ENCODE measurements at places on chromosomes 7 and 10.

- DNase-seq, result peak; percentile 34
Observed at GRCh38 chr7:74233655-74234285, 20.4 kb downstream of the RFC2 start.

- DNase-seq, result no peak
Observed at GRCh38 chr7:73482746-73483145, 39.3 kb downstream of the BAZ1B start.

DNA sequence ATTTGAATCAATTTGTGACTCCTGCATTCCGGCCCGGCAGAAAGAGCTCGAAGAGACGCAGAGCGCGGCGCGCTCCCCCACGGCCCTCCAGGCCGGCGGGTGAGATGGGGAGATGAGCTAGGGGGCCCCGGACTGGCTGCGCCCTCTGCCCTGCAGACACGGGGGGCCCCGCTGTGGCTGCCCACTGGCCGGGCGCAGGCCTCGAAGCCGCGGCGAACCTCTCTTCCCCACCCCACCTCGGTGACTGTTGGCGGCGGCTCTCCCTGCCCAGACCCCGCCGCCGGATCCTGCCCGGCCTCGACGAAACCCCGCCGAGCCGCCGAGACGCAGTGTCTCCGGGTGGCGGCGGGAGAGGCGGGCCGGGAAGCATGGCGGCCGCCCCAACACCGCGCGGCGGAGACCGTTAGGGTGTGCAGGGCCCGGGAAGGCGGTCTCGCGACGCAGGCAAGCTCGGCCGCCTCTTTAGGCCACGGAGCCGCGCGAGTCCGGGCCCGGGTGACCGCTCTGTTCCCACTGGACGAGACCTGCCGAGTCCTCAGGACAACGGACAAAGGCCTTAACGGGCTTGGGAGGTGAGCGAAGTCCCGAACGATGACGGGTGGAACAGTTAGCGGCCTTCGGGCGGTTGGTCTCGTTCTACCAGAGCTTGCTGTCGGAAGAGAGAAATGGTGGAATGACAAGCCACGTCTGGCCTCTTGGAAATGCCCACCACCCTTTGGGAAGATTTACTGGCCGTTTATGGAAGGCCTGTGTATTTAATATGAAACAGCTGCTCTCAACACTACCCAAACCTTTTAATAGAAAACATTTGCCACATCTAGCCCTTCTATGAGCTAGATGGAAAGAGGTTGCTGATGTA lies 24.3 kb downstream of the NUP42 start:
- no peak for DNase-seq

DNA sequence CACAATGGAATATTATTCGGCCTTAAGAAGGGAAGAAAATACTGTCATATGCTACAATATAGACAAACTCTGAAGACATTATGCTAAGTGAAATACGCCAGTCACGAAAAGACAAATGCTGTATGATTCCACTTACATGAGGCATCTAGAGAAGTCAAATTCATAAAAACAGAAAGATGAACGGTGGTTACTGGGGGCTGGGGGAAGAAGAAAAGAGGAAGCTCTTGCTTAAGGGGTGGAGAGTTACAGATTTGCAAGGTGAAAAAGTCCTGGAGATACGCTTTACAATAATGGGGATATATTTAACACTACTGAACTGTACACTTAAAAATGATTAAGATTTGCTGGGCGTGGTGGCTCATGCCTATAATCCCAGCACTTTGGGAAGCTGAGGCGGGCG lies 49.0 kb downstream of the PSMC2 start:
- peak; percentile 48 for DNase-seq

- DNase-seq, result no peak
Observed at GRCh38 chr10:119536508-119537025, 6.0 kb downstream of the RGS10 start.

DNA sequence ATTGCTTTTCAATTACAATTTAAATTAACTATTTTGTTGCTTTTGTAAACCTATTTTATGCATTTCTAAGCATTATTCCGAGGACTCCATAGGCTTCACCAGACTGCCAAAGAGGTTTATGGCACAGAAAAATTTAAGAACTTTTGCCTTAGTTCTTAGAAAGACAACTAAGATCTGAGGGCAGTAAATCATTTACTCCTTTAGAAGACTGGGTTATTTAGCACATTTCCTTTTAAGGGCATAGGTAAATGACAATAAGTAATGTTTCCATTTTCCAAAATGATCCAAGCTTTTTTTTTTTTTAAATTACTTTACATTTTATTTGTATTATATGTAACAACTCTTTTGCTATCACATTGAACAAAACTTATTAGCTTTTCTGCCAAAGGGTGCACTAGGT lies 15.0 kb upstream of the STEAP4 start:
- DNase-seq, result no peak

DNA sequence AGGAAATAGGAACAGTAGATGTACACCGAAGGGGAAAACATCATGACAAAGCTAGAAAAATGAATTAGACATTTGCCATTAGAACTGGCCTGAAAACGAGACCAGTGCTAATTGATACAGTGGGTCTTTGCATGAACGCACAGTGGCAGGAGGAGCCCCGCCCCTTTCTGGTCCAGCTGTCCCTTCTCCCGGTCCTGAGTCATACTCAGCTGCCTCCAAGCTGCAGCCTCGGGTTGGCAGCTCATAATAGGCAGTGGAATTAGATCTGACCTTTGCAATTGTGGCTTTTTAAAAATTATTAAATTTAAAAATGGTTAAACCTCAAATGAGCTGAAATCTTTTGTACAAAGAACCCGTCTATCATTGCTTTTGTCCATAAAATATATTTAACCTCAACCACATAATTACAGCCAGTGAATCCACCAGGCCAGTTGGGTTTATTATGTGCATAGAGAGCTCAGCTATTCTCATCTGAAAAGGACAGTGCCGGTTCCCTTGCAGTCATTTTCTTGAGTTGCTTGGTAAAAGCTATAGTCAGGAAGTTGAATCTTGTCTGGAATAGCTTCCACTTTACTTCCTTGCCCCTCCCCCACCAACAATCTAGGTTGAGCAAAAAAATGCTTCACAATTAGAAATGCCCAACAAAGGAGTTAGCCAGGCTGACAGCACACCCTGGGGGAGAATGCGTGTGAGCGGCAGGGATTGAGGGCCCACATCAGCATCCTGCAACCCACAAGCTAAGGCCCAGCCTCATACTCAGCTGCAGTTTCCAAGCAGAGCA lies 147.1 kb downstream of the BUB3 start:
- peak; percentile 9 for DNase-seq

- no peak for DNase-seq
Observed at GRCh38 chr10:4063717-4064116, 278.7 kb upstream of the KLF6 start.

DNA sequence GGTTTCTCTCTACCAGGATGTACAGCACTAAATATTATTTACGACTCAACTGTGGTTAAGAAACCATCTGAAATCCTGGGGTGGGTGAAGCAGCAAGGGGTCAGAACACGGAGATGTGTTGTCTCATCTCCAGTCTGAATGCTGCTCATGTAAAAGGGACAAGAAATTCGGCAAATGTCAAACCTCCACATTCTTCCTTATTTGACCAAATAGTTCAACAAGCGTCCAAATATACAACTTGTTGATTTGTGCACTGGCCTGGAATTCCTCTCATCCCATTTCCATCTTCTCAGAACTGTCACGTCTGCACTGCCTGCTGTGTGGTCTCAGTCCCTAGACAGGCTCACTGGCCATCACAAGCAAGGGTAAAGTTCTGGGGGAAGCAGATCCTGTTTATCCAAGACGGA lies 520.0 kb downstream of the PARD3 start:
- DNase-seq, result no peak

DNA sequence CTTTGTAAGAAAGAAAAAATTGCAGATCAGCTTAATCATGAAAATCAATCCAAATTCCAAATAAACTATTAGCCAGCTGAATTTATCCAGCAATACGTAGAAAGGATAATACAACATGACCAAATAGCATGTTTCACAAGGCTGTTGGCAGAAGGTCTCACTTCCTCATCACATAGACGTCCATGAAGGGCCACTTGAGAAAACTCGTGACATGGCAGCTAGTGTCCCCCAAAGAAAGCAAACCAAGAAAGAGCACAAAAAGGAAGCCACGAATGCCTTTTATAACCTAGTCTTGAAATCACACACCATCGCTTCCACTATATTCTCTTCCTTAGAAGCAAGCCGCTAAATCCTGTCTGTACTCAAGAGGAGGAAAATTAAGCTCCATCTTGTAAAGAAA lies 105.6 kb upstream of the NRBF2 start:
- DNase-seq, result peak; percentile 15

- DNase-seq, result no peak
Observed at GRCh38 chr7:106216517-106216922, 68.3 kb downstream of the NAMPT start.

DNA sequence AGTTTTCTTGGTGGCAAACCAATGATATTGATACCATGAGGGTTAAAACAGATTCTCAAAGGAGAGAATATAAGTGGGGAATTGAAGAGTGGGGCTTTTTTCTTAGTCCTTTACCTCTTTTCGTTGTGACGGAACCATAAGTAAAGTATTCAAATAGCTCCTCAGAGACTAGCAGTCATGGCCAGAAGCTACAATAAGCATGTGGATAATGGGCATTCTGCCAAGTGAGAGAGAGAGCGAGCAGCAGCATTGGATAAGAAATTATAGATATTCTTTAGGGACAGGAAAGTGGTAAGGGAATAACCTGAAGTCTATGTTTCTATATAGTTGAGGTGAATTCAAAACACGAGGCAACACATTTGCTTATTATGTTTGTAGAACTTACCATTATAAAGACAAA lies 235.1 kb downstream of the SEMA3E start:
- no peak for DNase-seq

- DNase-seq, result no peak
Observed at GRCh38 chr10:68954904-68955303, 1.1 kb upstream of the DDX21 start.

- no peak for DNase-seq
Observed at GRCh38 chr7:6242561-6242960, 29.9 kb downstream of the CYTH3 start.

DNA sequence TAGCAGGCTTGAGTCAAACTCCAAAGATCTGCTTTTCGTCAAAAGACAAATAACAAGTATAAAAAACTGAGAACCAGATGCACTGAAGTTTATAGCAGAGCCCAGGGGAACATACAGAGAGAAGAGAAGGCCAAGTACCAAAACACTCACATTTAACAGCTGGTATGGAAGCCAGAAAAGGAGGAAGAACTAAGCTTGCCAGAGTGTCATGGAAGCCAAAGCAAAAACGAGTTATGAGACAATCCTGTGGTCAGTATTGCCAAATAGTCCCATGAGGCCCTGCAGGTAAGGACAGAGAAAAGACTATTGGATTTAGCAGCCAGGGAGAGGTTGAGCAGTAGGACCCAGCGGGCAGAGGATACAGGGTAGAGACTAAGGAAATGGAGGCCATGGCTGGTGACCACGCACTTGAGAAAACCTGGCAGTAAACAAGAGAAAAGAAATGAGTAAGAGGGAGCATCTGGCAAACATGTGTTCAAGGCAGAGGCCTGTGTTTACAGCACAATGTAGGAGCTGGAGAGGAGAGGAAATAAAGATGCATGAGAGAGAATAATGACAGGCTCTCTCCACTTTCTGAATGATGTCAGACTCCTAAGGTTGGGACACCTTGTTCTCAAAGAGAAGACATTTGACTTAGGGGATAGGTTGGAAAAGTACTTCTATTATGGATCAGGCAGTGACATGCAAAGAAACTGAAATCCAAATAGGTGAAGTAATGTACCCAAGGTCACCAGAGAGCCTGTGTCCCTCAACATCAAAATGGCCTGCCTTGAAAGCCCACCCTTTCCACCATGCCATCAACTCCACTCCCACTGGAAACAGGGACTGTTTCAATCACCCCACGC lies 9.1 kb downstream of the CREB3L2 start:
- DNase-seq, result peak; percentile 97

GRCh38 chr7:2820508-2820934 lies 23.6 kb downstream of the GNA12 start:
- DNase-seq, result peak; percentile 28

GRCh38 chr7:81845744-81846241 lies 75.9 kb upstream of the HGF start:
- DNase-seq, result peak; percentile 91

- DNase-seq, result no peak
Observed at GRCh38 chr7:74579800-74580685, 77.5 kb upstream of the GTF2I start.

DNA sequence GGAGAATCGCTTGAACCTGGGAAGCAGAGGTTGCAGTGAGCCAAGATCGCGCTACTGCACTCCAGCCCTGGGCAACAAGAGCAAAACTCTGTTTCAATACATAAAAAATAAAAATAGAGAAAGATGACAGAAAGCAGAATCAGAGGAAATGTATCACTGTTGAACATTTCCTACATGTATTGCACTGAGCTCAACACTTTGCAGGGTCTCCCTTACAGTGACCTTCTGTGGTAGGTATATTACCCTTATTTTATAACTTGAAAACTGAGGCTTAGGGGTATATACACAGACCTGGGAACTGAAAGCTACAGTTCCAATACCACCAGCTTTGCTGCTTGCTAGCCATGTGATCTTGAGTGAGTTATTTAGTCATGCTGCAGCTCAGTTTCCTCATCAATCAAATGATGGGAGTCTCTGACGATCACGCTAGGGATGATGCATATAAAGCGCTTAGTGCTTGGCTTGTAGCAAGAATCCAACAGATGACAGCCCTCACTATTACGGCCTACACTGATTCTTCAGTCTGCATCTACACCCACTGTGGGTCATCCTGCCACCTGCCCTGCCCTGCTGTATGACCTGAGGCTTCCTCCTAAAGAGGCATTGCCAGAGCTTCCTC lies 99.0 kb downstream of the PDE1C start:
- DNase-seq, result no peak

GRCh38 chr10:62443866-62444265 lies 69.7 kb downstream of the ZNF365 start:
- peak; percentile 39 for DNase-seq

DNA sequence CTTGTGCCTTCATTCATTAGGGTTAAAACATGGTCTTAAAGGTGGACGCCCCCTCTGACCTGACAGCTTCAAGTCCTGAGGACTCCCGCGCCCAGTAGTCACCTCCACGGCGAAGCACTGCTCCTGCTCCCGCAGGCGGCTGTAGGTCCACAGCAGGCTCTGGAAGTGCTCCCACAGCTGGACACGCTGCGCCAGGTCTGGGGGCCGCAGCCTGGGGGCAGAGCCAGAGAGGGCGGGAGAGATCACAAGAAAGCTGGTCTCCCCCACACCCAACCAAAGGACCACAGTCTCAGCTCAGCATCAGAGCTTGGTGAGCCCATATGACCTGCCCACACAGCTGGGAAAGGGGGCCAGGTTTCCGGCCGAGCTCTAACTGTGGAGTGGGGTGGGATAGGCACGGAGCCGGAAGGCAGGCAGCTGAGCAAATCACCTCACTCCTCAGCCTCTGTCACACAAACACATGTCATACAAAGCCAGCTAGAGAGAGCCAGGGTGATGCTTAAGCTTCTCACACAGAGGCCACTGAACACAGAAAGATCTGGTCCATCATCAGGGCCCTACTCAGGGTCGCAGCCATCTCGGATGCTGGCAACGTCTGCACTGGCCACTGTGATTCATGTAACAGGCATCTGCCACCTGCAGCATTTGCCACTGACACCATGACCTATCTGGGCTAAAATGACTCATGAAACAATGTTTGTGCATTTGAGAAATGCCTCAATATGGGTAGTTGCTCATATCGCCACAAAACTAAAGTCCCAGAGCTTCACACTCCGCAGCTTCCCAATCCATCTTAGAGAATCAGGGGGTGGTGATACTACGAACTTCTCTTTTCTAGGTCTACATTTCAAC lies 12.6 kb downstream of the HPS1 start:
- DNase-seq, result no peak
